ENCODE measurements at places on chromosomes 4 and X.

DNA sequence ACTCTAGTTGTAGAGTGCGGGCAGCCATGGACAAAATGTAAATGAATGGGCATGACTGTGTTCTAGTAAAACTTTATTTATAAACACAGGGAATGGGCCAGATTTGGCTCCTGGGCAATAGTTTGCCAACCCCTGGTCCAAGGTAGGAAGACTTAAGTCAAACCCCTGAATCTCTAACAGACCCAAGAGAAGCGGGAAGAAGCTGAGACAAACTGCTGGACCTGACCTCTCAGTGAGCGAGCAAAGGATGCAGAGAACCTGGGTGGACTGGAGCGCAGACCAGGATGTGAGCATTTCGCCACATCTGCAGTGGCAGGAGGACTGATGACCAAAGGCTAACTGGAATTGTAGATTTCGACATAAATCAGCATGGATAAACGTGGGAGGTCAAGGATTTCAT, 201.6 kb downstream of the STIM2 start:
- no peak for DNase-seq

DNA sequence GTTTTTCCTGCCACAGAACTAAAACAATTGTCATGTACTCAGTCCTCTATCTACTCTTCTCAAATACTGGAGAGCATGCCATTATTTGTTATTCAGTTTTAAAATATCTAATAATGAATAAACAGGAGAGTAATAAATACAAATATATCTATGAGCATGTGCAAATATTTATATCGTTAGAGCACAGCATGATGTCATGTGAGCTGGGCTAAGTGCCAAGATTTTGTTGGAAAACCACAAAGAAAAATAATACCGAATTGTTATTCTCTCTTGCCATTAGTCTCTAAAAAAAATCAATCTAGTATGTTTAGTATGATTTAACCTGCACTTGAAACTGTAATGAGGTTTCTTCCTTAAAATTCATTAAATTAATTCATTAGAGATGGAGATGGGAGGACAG, 97.3 kb downstream of the DDX60 start:
- DNase-seq: no peak

DNA sequence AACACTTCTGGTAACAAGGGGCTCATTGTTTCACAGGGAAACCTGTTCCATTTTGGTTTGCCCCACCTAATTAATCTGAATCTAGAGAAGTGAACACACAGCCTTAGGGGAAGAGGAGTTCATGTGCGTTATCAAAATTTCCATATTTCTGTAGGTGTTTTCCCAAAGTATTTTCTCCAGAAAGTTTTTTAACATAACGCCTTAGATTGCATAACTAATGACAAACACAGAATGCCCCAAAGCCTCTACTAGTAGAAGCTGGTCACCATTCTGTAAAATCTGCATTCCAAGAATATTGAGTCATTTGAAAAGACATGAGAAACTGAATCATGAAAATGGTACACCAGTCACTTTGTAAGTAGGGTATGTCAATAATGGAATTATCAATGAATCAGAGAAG, 41.1 kb downstream of the IL13RA2 start:
- DNase-seq: no peak

- no peak for DNase-seq
Observed at GRCh38 chrX:33840176-33840575, 291.9 kb downstream of the FAM47A start.

DNA sequence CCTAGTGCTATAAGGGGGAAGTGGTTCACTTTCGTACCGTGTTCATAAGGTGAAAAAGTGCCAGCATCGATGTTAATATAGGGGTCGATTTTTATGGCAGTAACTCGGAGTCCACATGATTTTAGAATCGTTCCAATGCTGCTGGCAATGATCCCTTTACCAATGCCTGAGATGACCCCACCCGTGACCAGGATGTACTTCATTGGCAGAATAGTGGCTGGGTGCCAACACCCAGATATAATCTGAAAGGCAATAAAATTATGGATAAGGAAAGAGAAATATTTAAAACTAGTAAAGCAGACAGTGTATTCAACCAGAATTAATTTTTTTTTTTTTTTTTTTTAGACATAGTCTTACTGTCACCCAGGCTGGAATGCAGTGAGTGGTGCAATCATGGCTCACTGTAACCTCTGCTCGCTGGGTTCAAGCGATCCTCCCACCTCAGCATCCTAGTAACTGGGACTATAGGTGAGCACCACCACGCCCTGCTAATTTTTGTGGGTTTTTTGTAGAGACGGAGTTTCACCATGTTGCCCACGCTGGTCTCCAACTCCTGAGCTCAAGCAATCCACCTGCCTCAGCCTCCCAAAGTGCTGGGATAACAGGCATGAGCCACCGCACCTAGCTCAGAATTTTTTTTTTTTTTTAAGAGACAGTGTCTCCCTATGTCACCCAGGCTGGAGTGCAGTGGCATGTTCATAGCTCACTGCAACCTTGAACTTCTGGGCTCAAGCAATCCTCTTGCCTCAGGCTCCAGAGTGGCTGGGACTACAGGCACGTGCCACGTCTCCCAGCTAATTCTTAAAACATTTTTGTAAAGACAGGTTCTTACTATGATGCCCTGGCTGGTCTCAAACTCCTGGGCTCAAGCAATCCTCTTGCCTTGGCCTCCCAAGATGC, 9.5 kb downstream of the CTPS2 start:
- DNase-seq: no peak

- no peak for DNase-seq
Observed at GRCh38 chrX:40772290-40772689, 36.9 kb upstream of the MED14 start.

DNA sequence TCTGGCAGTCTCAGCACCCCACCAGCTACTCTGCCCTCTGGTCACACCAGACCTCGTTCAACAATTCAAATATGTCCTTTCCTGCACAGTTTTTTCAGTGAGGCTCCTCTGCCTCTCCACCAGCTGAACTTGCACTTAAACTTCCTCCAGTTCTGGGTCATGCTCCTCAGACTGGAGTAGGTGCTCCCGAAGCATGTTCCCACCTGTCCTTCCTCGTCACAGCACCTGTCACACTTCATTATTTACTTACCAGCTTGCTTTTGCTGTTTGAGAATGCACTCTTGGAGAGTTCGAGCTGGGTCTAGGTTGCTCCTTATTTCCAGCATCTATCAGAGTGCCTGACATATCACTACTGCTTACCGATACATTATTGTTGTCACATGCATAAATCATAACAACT, 144.8 kb upstream of the TTC29 start:
- no peak for DNase-seq

GRCh38 chr4:56937262-56937661, 29.6 kb downstream of the REST start:
- DNase-seq: no peak

DNA sequence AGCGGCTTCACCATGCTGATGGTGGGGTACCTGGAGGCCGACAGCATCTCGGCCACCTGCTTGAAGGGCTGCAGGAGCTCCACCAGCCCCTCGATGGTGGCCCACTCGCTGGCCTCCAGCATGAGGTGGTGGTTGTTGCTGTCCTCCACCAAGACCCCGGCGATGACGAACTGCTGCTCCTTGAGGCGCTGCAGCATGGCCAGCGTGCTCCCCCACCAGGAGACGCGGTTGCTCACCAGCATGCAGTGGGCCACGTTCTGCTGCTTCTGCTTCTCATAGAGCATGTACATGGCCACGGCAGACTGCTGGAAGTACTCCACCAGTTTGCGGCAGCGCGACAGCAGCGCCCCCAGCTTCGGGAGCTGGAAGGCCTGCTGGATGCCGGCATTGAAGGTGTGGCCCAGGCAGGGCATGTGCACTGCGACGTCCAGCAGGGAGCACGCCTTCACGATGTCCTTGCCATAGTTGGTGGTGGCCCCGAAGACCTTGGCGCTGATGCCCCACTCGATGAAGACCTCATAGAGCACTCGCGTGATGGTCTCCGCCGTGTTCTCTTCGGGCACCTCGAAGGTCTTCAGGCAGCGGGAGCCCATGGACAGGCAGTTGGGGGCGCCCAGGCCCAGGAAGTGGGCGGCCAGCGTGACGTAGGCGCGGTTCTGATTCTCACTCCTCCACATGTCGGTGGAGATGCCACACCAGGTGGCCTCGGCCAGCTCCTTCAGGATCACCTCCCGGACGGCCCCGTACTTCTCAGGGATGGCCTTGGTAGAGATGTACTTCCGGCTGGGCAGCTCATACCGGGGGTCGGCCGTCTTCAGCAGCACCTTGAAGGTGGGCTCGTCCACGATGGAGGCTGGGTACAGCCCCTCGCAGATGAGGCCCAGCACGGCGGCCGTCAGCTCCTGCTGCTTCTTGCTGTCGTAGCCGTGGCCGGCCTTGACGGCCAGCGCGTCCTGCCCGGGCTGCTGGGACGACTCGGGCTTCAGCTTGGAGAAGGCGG, 11.0 kb downstream of the DHRSX start:
- no peak for DNase-seq

GRCh38 chr4:91502365-91502764, 801.4 kb upstream of the GRID2 start:
- no peak for DNase-seq

- no peak for DNase-seq
Observed at GRCh38 chr4:96056346-96056934, 216.5 kb downstream of the PDHA2 start.

GRCh38 chr4:84470204-84470785, 28.8 kb downstream of the NKX6-1 start:
- no peak for DNase-seq

DNA sequence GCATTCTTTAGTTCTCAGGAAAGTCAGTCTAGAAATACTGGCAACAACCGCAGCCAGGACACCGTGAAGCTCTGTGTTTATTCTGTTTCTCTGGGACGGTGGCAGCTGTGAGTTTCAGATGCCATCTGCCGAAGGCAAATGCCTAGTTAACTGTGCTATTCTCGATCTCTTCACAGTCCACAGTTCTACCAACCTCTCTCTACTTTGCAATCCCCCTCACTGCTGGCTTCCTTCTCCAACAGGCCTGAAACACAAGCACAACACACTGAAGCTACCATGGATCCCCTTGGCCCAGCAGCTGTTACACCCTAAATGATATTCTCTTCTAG, 118.8 kb downstream of the ZNF827 start:
- no peak for DNase-seq

GRCh38 chr4:127491571-127491970, 141.2 kb upstream of the INTU start:
- no peak for DNase-seq

- no peak for DNase-seq
Observed at GRCh38 chrX:136431625-136432024, 56.1 kb upstream of the BRS3 start.

DNA sequence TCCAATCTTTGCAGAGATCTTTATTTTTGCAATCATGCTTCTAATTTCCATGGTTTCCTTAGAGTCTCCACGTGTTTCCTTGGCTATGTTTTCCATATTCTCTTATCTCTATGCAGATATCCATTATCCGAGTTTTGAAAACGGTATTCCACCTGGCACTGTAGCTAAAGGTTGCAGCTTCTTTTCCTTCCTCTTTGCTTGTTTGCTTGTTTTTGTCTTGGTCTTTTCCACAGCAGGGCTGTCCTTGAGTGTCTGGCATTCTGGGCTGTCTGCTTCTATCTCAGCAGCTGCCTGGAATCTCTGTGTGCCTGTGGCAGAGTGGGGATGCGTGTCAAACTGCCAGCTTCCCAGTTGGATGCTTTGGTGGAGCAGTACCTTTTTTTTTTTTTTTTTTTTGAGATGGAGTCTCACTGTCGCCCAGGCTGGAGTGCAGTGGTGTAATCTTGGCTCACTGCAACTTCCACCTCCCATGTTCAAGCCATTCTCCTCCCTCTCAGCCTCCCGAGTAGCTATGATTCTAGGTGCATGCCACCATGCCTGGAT, 46.9 kb downstream of the WFS1 start:
- DNase-seq: no peak

GRCh38 chrX:84362184-84362838, 139.9 kb downstream of the HDX start:
- DNase-seq: no peak

- DNase-seq: no peak
Observed at GRCh38 chr4:11847167-11847566, 418.5 kb upstream of the HS3ST1 start.

DNA sequence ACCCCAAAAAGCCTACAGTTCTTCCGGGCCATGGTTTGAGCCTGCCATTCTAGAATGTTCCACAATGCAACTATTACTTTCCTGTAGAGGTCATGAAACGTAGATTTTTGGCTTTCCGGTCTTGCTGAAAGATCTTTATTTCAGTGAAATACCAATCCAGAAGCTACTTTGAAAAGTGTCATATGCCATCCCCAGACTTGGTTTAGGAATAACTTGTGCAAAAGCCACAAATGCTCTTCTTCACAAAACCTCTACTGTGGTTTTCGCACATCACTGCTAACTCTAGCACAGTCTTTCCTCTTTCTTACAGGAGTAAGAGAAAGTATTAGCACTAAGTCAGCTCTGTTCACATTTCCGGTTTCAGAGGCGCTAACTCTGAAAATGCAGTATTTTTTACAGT, 12.7 kb upstream of the CD40LG start:
- DNase-seq: no peak

Data from T follicular helper cell (primary cell).